LoVo (cell line): ENCODE measurements at places on chromosomes 3 and 15.

- no peak for DNase-seq
Measured at GRCh38 chr15:78915341-78916087, 29.3 kb downstream of the CTSH start.

DNA sequence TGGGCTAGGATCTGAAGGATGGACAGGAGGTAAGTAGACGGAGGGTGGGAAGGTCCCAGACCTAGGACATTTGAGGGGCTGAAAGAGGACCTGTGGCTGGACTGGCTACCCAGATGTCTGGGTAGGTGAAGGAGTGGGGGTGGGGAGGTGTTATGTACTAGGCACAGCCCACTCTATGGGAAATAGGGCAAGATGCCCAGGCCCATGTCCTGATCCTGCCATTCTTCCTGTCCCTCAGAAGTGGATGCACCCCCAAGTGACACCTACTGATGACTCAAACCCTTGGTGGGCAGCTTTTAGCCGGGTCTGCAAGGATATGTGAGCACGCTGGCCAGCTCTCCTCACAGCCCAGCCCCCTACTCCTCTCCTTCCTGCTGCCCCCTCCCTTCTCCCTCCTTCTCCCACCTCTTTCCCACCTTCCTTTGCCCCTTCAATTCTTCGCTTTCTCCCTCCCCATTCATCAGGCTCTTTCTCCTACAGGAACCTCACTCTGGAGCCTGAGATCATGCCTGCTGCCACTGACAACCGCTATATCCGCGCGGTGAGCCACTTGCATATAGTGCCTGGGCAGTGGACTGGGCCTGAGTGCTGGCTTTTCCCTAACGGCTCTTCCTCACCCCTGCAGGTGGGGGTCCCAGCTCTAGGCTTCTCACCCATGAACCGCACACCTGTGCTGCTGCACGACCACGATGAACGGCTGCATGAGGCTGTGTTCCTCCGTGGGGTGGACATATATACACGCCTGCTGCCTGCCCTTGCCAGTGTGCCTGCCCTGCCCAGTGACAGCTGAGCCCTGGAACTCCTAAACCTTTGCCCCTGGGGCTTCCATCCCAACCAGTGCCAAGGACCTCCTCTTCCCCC lies 5.2 kb downstream of the ACY1 start:
- DNase-seq: no peak

DNA sequence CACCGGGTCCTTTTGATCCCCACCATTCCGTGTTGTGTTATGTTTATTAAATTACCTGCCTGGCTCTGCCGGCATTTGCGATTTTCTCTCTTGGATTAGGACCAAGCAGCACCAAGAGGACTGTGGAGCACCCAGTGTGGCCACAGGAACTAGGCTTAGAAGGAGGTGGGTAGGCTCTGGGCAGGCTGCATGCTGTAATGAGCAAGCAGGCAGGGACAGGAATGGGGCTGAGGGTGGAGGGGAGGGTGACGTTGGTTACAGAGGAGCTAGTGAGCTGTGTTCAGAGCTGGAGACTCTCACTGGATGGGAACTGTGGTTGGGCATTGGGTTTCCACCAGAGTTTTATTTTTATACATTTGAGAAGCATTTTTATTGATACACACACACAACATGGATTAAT lies 7.9 kb upstream of the SCN5A start:
- no peak for DNase-seq

DNA sequence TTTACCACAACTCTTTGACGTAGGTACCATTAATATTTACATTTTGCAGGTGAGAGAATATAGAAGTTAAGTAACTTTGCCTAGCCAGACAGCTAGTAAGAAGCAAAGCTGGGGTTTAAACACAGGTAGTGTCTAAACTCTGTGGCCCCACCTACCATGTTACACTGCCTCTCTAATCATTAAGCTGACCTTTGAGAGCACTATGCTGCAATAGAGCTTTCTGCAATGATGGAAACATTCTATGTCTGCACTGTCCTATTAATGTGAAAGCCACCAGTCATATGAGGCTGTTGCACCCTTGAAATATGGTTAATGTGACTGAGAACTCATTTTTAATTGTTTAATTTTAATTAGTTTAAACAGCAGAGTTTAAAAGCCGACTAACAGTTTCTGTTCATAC lies 6.3 kb upstream of the RARB start:
- no peak for DNase-seq

DNA sequence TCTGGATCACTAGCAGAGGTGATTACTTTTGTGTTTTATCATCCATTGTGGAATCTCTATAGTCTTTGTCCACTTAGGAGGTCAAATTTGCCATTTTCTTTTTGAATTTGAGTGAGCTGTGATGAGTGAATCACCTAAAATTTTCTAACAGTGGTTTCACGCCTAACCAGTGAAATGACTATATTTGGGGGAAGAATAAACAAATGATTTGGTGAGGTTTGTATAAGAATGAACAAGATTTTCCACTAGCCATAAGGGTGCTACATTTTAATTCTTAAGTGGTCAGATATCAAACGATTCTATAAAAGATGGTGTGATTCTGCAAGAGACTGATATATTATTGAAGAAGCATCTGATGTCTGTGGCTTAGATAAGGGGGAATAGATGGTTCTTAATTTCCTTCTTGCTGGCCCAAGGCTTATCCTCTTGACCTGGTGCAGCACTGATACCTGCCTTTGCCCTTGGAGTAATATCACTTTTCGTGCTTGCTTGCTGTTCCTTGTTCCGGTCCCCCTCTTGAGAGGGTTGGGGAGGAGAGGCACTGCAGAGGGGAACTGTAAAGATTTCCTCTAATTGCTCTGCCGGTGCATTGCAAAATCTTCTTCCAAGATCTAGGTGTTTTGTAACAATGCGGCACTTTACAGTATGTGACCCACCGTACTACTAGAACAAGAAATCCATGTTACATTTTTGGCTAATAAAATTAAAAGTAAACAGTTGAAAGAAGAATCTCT lies 14.5 kb downstream of the C3orf20 start:
- no peak for DNase-seq

- no peak for DNase-seq
Measured at GRCh38 chr15:98438326-98438725, 210.0 kb upstream of the IGF1R start.
